Memory B cell (primary cell): ENCODE measurements at places on chromosomes 2 and 18.

- H3K27me3 ChIP-seq = no peaks in the 10 kb centered on the region
- no peaks in the 10 kb centered on the region for H3K36me3 ChIP-seq
- no peak for DNase-seq
- no peak overlapping the region for H3K27ac ChIP-seq
- H3K4me1 ChIP-seq = no peaks in the 10 kb centered on the region
- H3K4me3 ChIP-seq = no peak overlapping the region
These were observed 107.4 kb upstream of the LRRTM4 start for GRCh38 chr2:77629539-77629938.

- H3K27me3 ChIP-seq = no peaks in the 10 kb centered on the region
- H3K27ac ChIP-seq = no peak overlapping the region
- no peak overlapping the region for H3K4me3 ChIP-seq
- H3K36me3 ChIP-seq = no peaks in the 10 kb centered on the region
These were observed 587.7 kb downstream of the CPS1 start for GRCh38 chr2:211144078-211144477.

GRCh38 chr2:183996825-183997793 is 601.2 kb upstream of the ZNF804A start:
- no peak overlapping the region for H3K4me3 ChIP-seq
- peaks cover 6% of the 10 kb centered on the region for H3K4me1 ChIP-seq
- DNase-seq = no peak
- H3K27me3 ChIP-seq = no peaks in the 10 kb centered on the region

DNA sequence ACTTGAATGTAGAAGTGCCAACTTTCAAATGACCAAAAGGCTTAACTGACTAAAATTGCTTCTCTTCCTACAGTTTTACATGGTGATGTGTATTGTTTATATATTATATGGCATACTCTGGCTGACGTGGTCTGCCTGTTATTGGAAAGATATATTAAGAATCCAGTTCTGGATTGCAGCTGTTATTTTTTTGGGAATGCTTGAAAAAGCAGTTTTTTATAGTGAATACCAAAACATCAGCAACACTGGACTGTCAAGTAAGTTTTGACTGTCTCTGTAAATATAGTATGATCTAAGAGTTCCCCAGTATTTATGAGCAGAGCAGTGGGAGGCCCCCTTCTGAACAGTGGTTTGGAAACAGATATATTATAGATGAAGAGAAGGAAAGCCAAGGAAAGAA is 26.2 kb downstream of the TMEM87B start:
- H3K36me3 ChIP-seq = peaks cover 47% of the 10 kb centered on the region
- no peak overlapping the region for H3K27ac ChIP-seq
- H3K4me3 ChIP-seq = no peak overlapping the region
- no peak for DNase-seq

DNA sequence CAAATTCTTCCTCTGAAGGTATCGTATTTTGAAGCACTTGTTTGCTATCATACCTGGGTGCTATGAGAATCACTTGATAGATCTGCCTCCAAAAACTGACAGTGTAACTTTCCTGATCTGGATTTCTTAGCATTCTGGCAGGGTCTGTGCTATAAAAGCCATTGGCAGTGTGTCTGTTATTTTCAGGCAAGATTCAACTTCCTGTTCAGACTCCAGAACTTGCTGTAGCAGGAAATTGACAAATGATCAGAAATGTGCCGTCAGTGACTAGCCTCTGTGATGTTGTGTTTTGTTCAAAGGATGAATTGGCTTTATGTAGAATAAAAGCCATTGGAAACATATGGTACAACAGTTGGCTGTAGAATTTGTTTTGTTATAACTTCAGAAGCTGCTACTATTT is 273.3 kb downstream of the PTPRM start:
- no peaks in the 10 kb centered on the region for H3K4me1 ChIP-seq
- no peak overlapping the region for H3K27ac ChIP-seq
- H3K27me3 ChIP-seq = no peaks in the 10 kb centered on the region
- no peak overlapping the region for H3K4me3 ChIP-seq
- no peaks in the 10 kb centered on the region for H3K36me3 ChIP-seq
- no peak for DNase-seq

- H3K27ac ChIP-seq = no peak overlapping the region
- no peak overlapping the region for H3K4me3 ChIP-seq
- no peaks in the 10 kb centered on the region for H3K4me1 ChIP-seq
- DNase-seq = no peak
These were observed 72.4 kb downstream of the ID2 start for GRCh38 chr2:8754106-8754776.

- no peaks in the 10 kb centered on the region for H3K36me3 ChIP-seq
- H3K27me3 ChIP-seq = peaks cover 14% of the 10 kb centered on the region
These were observed 23.1 kb upstream of the RBMS1 start for GRCh38 chr2:160516547-160517365.

- DNase-seq = no peak
- peaks cover 8% of the 10 kb centered on the region for H3K27me3 ChIP-seq
- no peaks in the 10 kb centered on the region for H3K36me3 ChIP-seq
- H3K4me1 ChIP-seq = no peaks in the 10 kb centered on the region
These were observed 69.3 kb upstream of the HK2 start for GRCh38 chr2:74764429-74765272.

DNA sequence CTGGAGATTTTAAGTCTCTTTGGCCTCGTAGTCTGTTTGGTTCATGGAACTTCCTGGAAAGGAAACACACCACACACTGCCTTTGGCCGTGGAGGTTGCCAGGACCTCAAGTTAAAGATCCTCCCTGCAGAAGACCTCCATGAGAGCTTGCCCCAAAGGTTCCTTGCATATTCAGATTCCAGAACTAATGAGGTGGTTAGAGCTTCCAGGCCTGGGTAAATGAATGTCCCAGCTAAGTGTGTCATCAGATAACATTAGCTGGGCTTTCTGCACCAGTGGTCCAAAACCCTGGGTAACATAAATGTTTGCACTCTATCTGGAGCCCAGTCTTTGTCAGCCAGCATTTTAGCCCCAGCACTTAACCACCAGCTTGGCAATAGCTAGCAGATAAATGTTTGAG is 122.1 kb upstream of the EML6 start:
- H3K36me3 ChIP-seq = peaks cover 12% of the 10 kb centered on the region
- no peaks in the 10 kb centered on the region for H3K27me3 ChIP-seq

DNA sequence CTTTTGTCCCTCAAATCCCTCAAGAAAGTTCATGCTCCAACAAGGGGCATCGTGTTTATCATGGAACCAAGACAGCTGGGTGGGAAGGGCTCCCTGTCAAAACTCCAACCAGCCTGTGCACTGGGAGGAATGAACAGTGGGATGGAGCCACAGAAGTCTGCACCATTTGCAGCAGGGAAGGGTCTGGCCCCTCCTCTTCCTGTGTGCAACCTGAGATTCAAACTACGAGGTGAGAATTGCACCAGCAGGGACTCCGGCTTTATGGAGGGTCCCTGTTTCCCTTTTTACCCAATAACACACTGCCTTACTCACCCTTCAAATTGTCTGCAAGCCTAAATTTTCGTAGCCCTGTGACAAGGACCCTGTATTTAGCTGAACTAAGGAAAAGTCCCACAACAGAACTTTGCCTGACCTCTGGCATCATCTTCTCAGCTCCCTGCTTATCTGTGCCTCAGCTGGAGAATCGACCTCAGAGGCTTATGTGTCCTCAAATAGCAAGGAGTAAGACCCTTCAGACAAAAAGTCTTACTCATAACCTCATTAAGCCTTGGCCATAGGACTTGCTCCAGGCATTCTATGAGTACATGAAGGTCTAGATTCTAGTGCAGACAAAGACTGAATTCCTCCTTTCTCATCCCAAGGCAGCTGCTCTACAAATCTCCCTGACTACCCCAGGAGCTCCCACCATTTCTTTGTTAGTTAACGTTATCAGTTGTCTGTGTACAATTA is 178.3 kb upstream of the SERPINE2 start:
- H3K36me3 ChIP-seq = no peaks in the 10 kb centered on the region
- H3K27me3 ChIP-seq = peaks cover 7% of the 10 kb centered on the region
- no peak for DNase-seq

- H3K27ac ChIP-seq = no peak overlapping the region
- H3K4me1 ChIP-seq = no peaks in the 10 kb centered on the region
- no peak for DNase-seq
- H3K4me3 ChIP-seq = no peak overlapping the region
These were observed 172.4 kb upstream of the SPOPL start for GRCh38 chr2:138329162-138329561.

DNA sequence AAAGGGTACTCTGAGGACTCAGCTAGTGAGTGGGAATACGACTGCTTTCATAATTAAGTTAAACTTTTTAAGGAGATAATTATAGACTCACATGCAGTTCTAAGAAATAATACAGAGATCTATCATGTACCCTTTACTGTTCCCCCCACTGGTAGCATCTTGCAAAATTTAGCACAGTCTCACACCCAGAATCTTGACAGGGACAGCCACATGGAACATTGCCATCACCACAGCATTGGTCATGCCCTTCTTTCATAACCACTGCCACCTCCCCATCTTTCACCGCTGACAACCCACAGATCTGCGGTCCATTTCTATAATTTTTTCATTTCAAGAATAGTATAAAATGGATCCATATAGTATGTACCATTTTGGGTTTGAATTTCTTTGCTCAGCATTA is 37.8 kb downstream of the ARHGEF4 start:
- no peaks in the 10 kb centered on the region for H3K36me3 ChIP-seq
- H3K27ac ChIP-seq = no peak overlapping the region
- H3K27me3 ChIP-seq = peaks cover 5% of the 10 kb centered on the region
- no peak for DNase-seq
- H3K4me3 ChIP-seq = no peak overlapping the region
- H3K4me1 ChIP-seq = no peaks in the 10 kb centered on the region

- H3K27me3 ChIP-seq = no peaks in the 10 kb centered on the region
- H3K27ac ChIP-seq = no peak overlapping the region
- H3K36me3 ChIP-seq = peaks cover 26% of the 10 kb centered on the region
- no peak for DNase-seq
- H3K4me1 ChIP-seq = peaks cover 8% of the 10 kb centered on the region
These were observed 38.4 kb downstream of the ZNF638 start for GRCh38 chr2:71370015-71370414.

GRCh38 chr2:236571145-236571544 is 1.5 kb downstream of the ACKR3 start:
- peaks cover 32% of the 10 kb centered on the region for H3K4me1 ChIP-seq
- H3K27me3 ChIP-seq = peaks cover 8% of the 10 kb centered on the region
- no peak for DNase-seq
- H3K36me3 ChIP-seq = peaks cover 4% of the 10 kb centered on the region

- no peak overlapping the region for H3K4me3 ChIP-seq
- no peaks in the 10 kb centered on the region for H3K36me3 ChIP-seq
- H3K4me1 ChIP-seq = peaks cover 7% of the 10 kb centered on the region
These were observed 147.3 kb upstream of the UNC80 start for GRCh38 chr2:209624192-209624938.

DNA sequence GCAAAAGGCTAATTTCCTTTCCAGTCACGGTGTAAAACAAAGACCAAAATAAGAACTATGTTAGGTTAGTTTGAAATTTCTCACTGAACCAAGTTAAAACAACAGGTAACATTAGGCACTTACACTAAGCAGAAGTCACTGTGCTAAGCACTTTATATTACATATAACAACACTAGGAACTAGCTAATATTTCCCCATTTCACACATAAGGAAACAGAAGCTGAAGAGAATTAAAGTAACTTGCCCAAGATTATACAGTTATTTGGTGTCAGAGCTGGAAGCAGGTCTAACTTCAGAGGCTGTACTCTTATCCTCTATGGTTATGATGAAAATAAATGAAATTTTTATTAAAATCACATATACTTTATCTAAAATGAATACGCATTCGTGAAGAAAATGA is 5.9 kb downstream of the ITSN2 start:
- H3K36me3 ChIP-seq = peaks cover 5% of the 10 kb centered on the region
- peaks cover 61% of the 10 kb centered on the region for H3K4me1 ChIP-seq
- H3K27ac ChIP-seq = peak overlapping the region; percentile 84

DNA sequence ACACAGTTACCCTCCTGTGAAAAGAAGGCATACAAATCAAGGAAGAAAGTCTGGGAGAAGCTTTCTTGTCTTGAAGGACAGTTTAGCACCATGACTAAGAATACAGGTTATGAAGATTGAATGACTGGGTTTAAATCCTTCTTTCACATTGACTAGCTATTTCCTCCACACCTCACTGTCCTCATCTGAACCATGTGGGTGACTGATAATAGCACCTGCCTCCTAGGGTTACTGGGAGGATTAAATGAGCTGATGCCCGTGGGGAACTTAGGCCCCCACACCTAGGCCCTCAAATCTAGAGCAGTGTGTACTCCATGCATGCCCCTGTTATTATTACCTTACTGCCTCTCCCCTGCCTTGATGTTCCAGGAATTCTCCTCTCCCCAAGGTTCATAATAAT is 202.9 kb downstream of the FBXO15 start:
- H3K27ac ChIP-seq = no peak overlapping the region
- H3K27me3 ChIP-seq = peaks cover 1% of the 10 kb centered on the region
- H3K4me1 ChIP-seq = no peaks in the 10 kb centered on the region
- H3K36me3 ChIP-seq = no peaks in the 10 kb centered on the region
- no peak for DNase-seq

GRCh38 chr18:66728951-66729350 is 125.1 kb upstream of the CDH19 start:
- H3K27me3 ChIP-seq = no peaks in the 10 kb centered on the region
- H3K4me3 ChIP-seq = no peak overlapping the region
- H3K36me3 ChIP-seq = no peaks in the 10 kb centered on the region

GRCh38 chr2:240881913-240882312 is 13.3 kb downstream of the AGXT start:
- H3K27me3 ChIP-seq = peaks cover 4% of the 10 kb centered on the region
- no peaks in the 10 kb centered on the region for H3K36me3 ChIP-seq
- H3K4me1 ChIP-seq = peaks cover 4% of the 10 kb centered on the region
- no peak for DNase-seq
- H3K4me3 ChIP-seq = no peak overlapping the region

- H3K4me3 ChIP-seq = no peak overlapping the region
- peaks cover 3% of the 10 kb centered on the region for H3K36me3 ChIP-seq
- peaks cover 2% of the 10 kb centered on the region for H3K27me3 ChIP-seq
These were observed 67.5 kb upstream of the APCDD1 start for GRCh38 chr18:10386956-10387355.

- H3K27me3 ChIP-seq = no peaks in the 10 kb centered on the region
- no peaks in the 10 kb centered on the region for H3K36me3 ChIP-seq
- H3K27ac ChIP-seq = no peak overlapping the region
These were observed 71.5 kb downstream of the EMX1 start for GRCh38 chr2:72988726-72989273.

GRCh38 chr2:206354129-206354528 is 79.7 kb downstream of the ZDBF2 start:
- no peak overlapping the region for H3K4me3 ChIP-seq
- H3K27ac ChIP-seq = no peak overlapping the region
- H3K27me3 ChIP-seq = no peaks in the 10 kb centered on the region
- H3K4me1 ChIP-seq = no peaks in the 10 kb centered on the region
- H3K36me3 ChIP-seq = peaks cover 2% of the 10 kb centered on the region

DNA sequence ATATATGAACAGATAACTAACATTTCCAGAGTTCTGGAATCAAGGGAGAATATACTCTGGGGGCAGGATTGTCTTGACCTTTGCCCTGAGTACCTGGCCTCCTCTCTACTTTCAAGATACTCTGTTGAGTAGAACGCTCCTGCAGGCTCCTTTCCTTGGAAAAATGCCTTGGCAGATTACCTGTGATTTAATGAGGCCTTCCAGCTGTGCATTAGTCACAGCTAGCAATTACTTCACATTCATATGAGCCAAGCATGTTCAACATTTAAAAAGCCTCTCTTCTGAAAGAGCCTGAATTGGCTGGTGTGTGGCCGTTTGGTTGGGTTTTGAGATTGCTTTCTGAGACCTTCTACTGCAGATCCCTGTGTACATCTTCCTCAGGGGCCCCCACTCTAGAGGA is 142.2 kb downstream of the PLCL1 start:
- no peaks in the 10 kb centered on the region for H3K4me1 ChIP-seq
- H3K36me3 ChIP-seq = no peaks in the 10 kb centered on the region
